ENCODE measurements at places on chromosomes 6 and 20. TPM values are rescaled to one million over a fixed set of nuclear protein-coding genes. Genes with fewer than 3 reads are reported as not detected.

The MMS22L gene
- polyA plus RNA-seq: 0.31 TPM

The MICB gene
- polyA plus RNA-seq: 0.25 TPM

The VSTM2L gene
- polyA plus RNA-seq: 0.10 TPM

The RIPPLY2 gene
- 0.59 TPM for polyA plus RNA-seq

The LRRN4 gene
- polyA plus RNA-seq: 0.09 TPM

The TOMM34 gene
- 38.0 TPM for polyA plus RNA-seq

The TMEM170B gene
- 2.7 TPM for polyA plus RNA-seq

The SLC22A7 gene
- not detected for polyA plus RNA-seq

The ATP6V1G2 gene
- 0.95 TPM for polyA plus RNA-seq

The EEF1A2 gene
- polyA plus RNA-seq: 1,898 TPM

The SLC22A3 gene
- polyA plus RNA-seq: 121 TPM

The RPP21 gene
- polyA plus RNA-seq: 120 TPM

The SLC4A11 gene
- 0.39 TPM for polyA plus RNA-seq
